ENCODE measurements at places on chromosomes 13 and 19. TPM values are rescaled to one million over a fixed set of nuclear protein-coding genes. Genes with fewer than 3 reads are reported as not detected.

GPR4 gene
- not detected for total RNA-seq

PODNL1 gene
- total RNA-seq, result not detected

LYPD3 gene
- 1.5 TPM for total RNA-seq

WDR88 gene
- total RNA-seq, result not detected

SYCN gene
- not detected for total RNA-seq

ZNF730 gene
- total RNA-seq, result 0.81 TPM

PRODH2 gene
- not detected for total RNA-seq

DCT gene
- total RNA-seq, result 0.10 TPM

PSG11 gene
- not detected for total RNA-seq
